ENCODE measurements at places on chromosomes 3 and 15.
A peak's percentile ranks its signal among the peaks of the same experiment; 100 is the strongest.

- no peak for DNase-seq
These were observed 40.8 kb downstream of the KAT2B start for GRCh38 chr3:20080956-20081554.

- DNase-seq = no peak
These were observed 81.5 kb downstream of the BBX start for GRCh38 chr3:107604057-107604822.

GRCh38 chr15:88985547-88986393 lies 72.6 kb upstream of the MFGE8 start:
- DNase-seq = no peak

DNA sequence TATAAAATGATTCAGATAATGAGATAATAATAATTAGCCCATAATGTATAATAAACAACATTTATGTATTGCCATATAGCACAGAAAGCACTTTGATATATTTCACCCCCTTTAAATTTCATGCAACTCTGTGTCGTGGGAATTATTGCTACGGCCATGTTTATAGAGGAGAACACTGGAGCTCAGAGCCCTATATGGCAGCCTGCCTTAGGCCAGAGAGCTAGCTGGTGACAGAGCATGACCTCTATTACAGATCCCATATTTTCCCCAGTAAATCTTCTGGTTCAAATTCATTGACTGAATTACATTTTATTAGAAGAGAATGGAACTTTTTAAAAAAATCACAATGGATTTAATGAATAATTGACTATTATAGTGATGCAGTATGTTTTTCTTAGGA lies 25.0 kb downstream of the USP13 start:
- DNase-seq = no peak

- DNase-seq = peak; percentile 99
These were observed 232.6 kb upstream of the LRTM1 start for GRCh38 chr3:55160241-55160983.

DNA sequence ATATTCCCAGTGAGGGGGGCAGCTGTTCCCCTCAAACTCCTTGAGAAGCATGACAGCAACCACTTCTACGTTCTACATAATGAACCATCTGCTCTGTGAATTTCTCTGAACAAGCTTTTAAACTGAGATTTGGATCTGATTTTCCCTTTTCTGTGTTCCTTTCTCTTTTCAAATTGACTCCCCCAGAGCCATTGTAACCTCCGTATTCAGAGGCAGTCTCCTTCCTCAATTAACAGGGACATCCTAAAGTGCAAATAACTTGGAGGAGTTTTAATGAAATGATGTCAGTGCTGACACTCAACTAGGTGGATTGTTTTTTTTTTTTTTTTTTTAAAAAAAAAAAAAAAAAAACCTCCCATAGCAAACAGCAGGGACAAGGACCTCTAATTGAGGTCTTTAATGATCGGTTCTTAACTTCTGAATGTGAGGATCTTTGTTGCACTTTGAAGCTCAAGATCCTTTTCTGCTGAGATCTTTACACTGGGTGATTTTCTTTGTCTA lies 48.8 kb downstream of the ADAMTS9 start:
- DNase-seq = no peak

DNA sequence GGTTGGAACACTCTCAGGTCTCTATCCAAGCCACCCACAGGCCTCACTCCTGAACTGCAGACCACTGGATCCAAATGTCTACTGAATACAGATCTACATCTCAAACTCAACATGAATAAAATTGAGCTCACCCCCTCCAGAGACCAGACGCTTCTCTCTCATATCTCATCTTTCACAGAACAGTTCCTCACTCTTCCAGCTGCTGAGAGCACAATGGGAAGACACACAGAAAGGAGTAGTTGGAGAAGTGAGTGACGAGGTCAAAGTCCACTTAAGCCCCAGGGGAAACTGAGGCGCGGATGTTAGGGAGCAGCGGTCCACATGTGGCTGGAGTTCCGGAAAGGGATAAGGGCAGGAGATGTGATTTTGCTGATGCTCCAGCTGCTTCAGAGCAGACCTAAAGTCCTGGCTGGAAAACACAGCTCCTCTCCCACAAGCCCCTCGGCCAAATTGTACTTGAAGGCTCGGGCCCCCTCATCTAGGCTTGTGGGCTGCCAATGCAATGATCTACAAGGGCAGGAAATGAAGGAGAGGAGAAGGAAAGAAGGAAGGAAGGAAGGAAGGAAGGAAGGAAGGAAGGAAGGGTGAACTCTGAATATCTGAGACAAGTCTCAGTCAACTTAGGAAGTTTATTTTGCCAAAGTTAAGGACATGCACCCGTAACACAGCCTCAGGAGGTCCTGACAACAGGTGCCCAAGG lies 211.2 kb upstream of the TLE3 start:
- DNase-seq = no peak

- no peak for DNase-seq
These were observed 1570.1 kb downstream of the SI start for GRCh38 chr3:163508206-163508605.

GRCh38 chr15:90400005-90400758 lies 12.1 kb downstream of the IQGAP1 start:
- no peak for DNase-seq

DNA sequence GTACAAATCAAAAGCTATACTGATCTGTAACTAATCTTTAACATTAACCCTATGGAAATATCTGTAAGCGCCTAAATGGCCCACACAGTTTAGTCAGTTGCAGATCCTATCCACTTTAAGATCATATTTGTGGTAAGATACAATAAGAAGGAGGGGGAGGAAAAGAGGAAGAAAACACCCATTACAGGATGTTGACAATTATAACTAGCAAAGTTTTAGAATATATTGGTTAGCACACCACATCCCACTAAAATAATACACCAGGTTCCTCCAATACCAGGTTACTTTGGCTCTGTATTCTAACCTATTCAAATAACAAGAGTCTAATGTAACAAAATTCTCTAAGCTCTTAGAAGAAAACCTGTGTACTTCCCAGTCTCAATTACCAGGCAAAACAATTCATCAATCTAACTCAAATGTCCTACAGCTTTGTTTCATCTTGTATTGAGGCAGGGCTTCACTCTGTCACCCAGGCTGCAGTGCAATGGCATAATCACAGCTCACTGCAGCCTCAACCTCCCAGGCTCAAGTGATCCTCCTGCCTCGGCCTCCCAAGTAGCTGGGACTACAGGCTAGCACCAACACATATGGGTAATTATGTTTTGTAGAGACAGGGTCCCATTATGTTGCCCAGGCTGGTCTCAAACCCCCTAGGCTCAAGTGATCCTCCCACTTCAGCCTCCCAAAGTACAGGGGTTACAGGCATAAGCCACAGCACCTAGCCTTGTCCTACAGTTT lies 4.2 kb downstream of the SLC4A7 start:
- DNase-seq = no peak

DNA sequence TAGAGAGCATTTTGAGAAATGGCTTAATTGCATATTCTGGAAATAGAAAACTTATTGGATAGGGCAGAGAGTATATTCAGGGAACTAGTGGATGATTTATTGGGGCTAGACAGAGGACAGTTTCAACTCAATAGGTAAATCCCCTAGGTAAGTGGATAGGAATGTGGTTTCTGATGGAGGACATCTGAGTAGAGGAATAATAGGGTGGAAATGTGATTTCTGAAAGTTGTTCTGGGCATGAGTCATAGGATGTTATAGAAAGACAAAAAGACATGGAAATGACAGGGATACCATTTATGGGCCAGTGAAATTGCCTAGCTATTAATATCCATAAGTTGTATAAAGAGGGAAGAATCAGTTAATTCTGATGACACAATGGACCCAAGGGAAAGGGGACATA lies 563.3 kb upstream of the GOLIM4 start:
- no peak for DNase-seq

GRCh38 chr3:33957176-33957575 lies 158.7 kb downstream of the PDCD6IP start:
- DNase-seq = no peak

Data from HS-5 (cell line).